ENCODE measurements at places on chromosomes 13 and 19.

DNA sequence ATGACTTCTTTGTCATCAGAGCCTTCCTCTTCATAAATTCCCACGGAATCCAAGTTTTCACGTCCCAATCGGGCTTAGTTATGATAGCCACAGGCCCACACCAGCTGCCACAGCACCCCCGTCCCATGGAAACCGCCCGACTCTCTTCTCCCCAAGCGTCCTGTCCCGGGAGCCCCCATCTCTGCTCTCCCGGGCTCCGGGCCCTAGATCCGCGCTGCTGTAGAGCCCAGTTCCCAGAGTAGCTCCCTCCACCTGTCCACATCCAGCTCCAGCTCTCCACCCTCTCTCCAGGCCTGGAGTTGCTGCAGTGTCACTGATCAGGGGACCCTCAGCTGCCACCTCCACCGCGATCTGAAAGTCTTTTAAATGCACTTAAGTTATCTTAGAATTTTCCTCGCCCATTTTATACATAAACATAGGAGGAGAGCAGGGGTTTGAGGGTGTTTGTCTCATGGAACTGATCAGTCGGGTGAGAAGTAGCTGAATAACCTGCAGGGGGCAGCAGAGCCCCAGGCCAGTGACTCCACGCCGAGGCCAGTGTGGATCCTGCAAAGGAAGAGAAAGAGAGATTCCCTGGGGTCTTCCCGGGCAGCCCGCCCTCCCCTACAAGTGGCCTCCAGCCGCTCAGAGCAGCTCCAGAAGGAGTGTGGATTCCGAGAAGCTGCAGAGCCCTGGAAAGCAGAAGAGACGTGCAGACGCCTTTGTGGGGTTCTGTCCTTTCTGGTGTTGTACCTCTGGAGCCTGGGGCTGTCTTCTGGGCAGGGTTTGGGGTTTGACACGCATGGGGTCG, 1.1 kb upstream of the ZNF763 start:
- peak; percentile 74 for DNase-seq

DNA sequence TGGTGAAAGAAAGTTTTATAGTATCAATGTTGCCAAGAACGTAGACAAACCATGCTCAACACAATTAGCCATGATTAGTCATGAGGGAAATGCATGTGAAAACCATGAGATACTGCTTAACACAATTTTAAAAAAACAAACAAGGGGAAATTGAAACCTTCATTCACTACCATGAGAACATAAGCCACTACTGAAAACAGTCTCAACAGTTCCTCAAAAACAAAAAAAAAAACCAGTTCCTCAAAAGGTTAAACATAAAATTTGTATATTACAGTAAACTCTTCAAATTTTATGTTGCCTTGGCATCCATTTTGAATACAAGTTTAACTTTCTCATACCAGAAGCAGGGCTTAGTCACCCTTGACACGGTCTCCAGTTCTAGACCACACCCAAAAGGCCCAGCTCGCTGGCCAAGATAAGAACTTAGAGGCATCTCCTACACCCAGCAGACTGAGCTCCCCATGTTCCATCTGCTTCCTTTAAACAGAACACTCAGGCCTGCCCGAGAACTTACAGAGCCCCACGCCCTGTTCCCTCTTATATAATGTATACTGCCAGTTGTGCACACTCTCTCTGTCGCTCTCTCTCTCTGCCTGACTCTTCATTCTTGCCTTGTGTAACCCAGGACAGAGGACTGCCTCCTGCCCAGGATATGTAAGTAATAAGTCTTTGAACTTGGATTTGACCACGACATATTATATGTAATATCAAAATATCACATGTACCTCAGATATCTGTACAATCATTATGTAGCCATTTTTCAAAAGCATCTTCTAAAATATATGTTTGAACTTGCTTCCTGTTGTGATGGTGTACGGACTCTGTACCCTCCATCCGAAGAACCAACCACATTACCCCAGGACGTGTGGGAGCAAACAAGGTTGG, 67.4 kb downstream of the STK24 start:
- no peak for DNase-seq

DNA sequence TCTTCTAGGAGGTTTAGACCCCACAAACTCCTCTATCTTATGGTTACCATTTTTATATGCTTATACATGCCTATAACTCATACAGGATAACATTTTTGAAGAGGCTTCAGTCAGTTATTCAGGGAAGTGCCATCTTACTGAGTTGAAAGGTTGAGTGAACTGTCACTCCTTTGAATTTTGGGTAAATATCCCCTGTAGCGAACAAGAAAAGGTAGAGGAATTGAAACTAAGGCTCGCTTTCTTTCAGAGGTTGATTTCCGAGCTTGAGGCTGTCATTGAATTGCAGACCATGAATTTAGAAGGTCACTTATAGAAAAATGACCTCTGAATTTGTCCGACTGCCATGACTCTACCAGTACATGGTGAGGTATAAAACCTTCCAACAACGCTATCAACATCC, 35.1 kb downstream of the MICU2 start:
- no peak for DNase-seq

DNA sequence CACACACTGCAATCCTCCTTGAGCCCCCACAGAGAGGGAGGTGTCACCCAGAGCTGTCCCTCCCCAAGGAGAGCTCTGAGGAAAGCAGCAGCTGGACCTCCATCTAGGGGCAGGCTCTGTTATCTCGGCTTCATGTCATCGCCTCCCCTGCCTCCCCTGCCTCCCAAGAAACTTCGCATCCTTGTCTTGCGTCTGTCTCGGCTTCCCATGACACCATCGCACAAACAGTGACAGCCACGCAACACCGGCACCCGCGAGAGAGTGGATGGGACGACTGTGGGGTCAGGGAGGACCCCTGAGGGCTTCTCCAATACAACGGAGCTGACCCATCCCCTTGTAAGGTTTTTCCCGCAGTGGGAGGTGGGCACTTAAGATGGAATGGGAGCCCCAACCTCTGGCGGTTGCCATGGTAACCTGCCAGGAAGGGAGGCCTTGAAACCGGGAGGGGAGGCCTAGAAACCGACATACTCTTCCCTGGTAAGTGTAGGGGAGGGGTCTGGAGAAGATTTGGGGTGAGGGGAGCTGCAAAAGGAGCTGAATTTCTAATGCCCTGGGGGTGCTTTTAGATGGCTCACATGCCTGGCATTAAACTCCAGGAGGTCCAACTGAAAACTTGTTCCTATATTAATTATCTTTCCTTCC, 16.3 kb downstream of the TLE2 start:
- no peak for DNase-seq

DNA sequence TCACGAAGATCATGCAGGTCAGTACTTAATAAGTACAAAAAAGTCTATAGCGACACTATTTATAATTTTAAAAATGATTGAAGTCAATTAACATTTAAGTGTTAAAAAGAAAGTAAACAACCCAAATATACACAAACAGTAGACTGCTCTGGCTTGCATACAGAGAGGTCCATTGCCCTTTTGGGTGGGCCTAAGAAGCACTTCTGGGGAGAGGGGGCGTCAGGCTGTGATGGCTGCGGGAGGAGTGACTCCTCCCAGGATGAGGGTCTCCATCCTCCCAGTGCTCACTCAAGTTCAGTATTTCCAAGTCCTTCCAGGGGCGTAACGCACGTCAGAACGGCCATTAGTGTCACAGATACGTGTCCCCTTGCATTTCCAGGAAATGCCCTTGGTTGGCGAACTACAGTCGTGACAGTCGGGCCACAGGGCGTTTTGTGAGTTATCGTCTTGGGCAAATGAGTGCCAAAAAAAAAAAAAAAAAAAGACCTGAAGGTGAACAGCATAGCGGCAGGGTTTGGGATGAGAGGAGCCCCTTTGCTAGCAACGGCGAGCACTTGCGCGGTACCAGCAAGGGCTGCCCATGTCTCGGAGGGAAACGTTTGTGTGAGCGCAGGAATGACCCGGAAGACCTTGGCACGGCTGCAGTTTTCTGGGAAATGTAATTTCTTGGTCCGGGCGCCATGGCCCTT, at the start of gene SCGB2B2:
Gene SCGB2B2 (minus strand): TSS at position 463 of the 689 bp plus-strand sequence. CDS start 82,596 bp downstream, outside the sequence.
- peak; percentile 78 for DNase-seq

DNA sequence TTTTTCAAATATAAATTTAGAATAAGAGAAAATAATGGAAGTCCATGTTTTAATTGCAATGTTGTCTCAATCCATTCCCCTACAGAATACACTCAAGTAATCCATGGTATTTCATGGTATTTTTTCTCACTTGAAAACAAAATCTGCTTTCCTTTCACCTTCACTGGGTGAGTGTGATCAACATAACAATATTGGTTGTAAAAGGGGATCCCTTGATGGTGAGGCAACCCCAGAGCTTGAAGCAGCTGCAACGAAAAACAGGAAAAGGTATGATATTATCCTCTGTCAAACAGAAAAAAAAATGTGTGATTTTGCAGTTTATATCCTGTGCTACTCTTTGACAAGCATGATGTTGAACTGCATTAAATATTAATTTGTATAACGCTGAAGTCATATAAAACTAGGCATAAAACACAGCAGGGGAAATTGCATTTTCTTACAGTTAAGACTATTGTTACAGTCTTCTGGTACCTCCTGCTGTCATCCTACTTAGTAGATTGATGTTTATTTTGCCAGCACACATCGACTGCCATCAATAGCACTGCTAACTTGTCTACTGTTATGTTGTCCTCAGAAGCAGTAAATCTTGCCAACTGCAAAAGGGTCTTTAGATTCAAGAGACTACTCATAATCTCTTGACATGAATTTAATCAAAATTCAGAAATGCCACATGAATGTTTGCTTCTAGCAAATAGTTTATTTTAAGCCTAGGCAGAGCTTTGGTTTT, 373.1 kb upstream of the MIR17HG start:
- no peak for DNase-seq

- DNase-seq: no peak
Measured at GRCh38 chr13:35964863-35965180, 166.4 kb downstream of the DCLK1 start.

DNA sequence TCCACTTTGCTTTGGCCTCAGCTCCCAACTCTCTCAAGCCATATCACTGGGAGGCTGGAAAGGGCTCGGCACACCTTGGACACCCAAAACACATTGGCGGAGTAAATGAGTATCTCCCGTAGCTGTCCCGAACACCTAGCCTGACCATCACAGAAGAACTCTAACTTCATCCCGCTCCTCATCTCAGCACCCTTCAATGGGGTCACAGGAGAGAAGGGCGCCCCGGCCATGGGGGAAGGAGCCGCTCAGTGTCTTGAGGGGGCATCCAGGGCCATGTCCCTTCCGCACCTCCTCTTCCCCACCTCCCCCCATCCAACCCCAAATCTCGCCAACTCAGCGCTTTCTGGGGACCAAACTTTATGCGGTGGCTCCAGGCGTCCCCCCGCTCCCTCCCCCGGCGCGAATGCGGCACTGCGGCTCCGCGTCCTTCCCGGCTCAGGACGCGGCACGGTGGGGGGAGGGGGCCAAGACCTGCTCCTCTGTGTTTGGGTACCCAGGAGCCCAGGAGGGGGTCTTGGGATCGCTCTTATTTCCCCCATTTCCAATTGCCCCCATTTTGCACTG, 3.0 kb downstream of the KCNC3 start:
- no peak for DNase-seq

DNA sequence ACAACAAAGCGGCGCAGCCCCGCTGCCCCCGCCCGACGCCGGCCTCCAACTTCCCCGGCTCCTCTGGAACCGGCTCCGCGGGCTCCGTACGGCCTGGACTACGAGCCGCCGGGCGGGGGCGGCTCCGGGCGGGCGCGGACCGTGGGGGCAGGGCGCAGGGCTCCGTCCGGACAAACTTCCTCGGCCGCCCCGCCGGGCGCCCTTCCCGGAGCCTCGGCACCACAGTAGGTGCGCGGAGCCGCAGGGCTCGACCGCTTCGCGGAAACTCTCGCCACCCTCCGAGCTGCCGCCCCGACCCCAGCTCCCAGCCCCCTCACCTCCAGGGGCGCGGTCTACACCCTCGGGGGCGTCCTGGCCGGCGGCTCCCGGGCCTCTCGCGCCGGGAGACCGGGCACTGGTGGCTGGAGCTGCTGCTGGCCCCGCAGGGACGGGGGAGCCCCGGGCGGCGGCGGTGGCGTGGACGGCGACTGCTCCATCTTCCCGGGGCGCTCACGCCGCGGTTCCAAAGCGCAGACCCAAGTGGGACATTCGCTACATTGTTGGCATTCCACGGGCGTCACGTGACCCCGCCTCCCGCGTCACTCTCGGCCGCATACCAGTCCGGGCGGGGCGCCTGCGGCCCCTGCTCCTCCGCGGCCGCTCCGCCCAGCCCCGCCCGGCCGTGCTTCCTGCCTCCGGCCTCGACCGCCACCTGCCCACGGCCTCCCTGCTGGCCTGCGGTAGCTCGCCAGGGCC, at the start of gene LATS2:
Gene LATS2 (minus strand): TSS at position 558 of the 735 bp plus-strand sequence. CDS start 15,560 bp downstream, outside the sequence.
- DNase-seq: peak; percentile 80

GRCh38 chr13:79311386-79311785, 94.7 kb downstream of the RBM26 start:
- no peak for DNase-seq

- no peak for DNase-seq
Measured at GRCh38 chr19:1257475-1258162, 9.2 kb downstream of the MIDN start.

- no peak for DNase-seq
Measured at GRCh38 chr19:3533563-3534216, 5.3 kb upstream of the TEKTIP1 start.

- DNase-seq: no peak
Measured at GRCh38 chr13:93496985-93497673, 270.5 kb downstream of the GPC6 start.

GRCh38 chr19:49492573-49493405, 3.4 kb upstream of the RPS11 start:
- no peak for DNase-seq

GRCh38 chr19:44702551-44703176, 3.7 kb downstream of the CEACAM16 start:
- no peak for DNase-seq

- no peak for DNase-seq
Measured at GRCh38 chr13:94683409-94683808, 28.9 kb downstream of the SOX21 start.

DNA sequence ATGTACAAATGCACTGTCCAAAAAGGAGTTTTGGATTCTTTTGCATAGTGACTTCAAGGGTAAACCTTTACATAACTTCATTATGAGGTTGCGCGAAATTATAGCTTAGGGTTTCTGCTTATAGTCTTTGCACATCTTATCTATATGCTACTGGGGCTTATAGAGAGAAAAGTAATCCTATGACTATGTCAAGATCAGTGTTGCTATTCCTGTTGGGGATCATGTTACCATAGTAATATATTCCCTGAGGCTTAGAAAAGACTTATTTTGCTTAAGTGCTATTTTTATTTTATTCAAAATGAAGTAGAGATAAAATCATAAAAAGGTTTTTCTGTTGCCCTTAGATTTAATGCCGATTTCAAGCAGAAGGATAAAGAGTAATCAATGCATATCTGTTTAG, 14.7 kb upstream of the POSTN start:
- DNase-seq: no peak

GRCh38 chr19:53999694-54000093, 8.3 kb downstream of the CACNG6 start:
- DNase-seq: no peak

GRCh38 chr13:111202745-111203144, 87.6 kb downstream of the ARHGEF7 start:
- no peak for DNase-seq

GRCh38 chr19:46213156-46213555, 16.4 kb upstream of the IGFL1 start:
- DNase-seq: no peak

All from putamen (tissue), 1 donor.